ENCODE measurements at places on chromosomes 11 and 22.
A peak's percentile ranks its signal among the peaks of the same experiment; 100 is the strongest.

DNA sequence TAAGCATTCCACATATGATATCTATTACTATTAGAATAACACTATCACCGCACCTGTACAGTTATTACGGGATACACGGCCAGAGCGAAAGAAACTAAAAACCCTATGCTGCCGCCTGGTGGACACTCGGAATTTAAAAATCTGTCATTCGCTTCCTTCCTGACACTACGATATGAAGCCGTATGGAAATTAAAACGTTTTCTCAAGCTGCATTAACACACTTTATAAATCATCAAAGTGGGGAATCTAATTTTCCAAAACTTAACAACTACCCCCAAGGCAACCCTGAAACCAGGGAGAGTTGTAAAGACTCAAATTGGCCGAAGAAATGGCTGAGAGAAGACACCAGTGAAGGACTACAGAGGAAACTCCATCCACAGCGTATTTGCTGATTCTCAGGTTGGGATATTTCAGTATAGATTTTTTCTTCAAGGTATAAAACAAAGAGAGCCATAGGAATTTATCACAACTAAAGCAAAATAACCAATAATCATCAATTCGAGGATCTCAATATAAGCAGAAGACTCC is 1.4 kb downstream of the CCDC73 start:
- DNase-seq: peak; percentile 84

DNA sequence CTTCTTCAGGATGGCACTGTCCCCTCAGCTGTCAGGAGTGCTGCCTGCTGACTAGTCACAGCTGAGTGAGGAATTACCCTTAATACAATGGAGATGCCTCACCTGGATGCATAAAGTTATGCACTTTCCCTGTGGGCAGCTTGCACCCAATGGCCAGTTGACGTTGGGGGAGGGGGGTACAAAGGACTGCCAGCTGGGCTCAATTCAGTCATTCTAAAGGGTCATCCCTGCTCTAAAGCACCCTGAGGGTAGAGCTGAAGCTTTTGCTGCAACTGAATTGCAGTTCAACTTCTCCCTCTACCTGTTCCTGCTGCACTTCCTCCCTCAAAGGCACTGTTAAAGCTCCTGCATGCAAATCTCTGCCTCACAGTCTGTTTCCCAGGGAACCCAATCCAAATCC is 147.8 kb upstream of the SESN3 start:
- DNase-seq: no peak

DNA sequence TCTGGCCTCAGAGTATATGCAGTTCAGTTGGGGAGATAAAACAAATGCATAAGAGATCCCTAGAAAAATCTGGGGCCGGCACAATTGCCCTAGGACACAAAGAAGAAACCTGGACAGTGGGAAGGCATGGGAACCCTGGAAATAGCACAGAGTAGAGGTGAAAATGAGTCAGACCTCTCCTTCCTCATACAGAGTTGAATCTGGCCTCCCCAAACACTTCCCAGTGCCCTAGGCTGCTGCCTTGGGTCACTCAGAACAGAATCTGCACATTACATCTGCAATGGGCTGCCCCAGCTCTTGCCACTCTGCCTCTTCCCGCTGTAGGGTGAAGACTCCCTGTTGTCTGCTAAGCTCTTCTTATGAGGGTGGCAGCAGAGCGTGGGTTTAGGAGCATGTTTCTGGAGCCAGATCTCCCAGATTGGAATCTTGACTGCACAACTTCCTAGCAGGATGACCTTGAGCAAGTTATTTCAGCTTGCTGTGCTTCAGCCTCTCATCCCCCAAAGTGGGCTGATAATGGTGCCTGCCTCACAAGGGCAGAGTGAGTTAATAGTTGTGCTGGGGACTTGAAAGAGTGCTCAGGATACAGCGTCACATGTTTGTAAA is 47.1 kb upstream of the NECTIN1 start:
- DNase-seq: no peak

DNA sequence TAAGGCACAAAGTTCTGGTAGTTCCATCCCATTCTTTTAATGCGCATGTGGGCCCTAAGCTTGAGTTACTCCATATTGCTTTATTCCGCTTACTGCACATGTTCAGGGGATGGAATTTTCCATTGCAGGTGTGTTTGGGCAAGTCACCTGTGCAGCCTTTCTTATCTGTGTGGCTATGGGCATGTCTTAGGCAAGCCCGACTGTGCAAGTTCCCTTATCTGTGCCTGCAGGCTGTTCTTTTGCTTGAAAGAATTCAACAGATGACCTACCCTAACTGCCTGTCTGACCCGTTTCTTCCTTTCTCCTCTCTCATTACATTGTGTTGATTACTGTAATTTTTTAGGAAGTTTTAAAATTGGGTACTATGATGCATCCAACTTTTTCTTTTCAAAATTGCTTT is 363.6 kb downstream of the TTC28 start:
- DNase-seq: no peak

GRCh38 chr11:73752216-73752867 is 8.5 kb downstream of the RAB6A start:
- DNase-seq: no peak

GRCh38 chr11:58958500-58958899 is 19.2 kb downstream of the GLYATL1 start:
- peak; percentile 72 for DNase-seq

- DNase-seq: no peak
Measured at GRCh38 chr11:36500315-36500721, 9.8 kb downstream of the TRAF6 start.

DNA sequence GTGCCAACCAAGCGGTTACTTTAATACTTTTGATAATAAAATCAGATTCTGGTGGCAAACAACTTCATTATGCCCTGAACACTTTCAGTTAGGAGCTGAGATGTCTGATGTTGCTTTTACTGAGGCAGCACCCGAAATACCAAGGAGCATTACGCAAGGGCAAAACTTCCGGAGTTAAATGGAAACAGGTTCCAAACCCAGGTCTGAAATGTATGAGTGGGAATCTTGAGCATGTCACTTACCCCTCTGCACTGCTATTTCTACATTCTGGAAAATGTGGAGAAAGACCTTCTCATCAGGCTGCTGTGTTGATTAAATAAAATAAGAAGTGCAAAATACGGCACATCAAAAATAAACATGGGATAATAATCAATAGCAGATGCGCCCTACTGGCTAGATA is 315.1 kb downstream of the LARGE1 start:
- DNase-seq: no peak

DNA sequence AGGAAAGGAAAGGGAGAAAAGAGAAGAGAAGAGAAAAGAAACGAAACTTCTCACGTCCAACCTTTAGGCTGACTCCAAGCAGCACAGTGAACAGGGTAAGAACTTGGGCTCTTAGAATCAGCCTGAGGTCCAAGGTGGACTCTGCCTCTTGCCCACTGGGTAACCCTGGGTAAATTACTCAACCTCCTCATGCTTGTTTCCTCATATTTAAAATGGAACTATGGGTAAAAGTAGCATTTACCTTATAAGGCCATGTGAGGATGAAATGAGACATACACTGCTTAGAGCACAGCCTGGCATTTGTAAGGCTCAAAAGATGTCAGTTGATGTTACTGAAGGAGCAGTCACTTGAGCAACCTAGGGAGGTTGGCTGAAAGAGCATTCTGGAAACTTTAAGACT is 107.9 kb downstream of the C11orf58 start:
- DNase-seq: no peak
